ENCODE measurements at places on chromosomes 6 and 20.

- DNase-seq, result no peak
Observed at GRCh38 chr20:51463998-51464397, 78.5 kb downstream of the NFATC2 start.

DNA sequence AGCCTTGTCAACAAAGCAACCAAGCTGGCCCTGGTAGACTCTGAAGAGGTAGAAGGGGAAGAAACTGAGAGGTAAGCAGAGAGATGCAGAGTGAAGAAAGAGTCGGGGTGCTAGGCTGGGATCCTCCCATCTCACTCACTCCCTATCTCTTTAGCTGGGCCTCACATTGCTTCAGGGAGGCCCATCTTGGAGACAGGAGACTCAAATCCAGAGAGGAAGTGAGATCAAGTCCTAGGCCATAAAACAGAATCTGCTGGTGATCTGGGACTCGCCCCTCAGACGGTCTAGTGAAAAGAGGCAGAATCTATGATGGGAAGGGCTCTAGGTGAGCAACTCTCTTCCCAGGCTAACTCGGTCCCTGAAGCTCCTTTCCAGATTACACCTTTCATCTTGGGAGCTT lies 659 bp upstream of the GUCA1B start:
- DNase-seq, result no peak

GRCh38 chr20:52529826-52530225 lies 338.2 kb upstream of the ZFP64 start:
- DNase-seq, result no peak

- peak; percentile 59 for DNase-seq
Observed at GRCh38 chr6:164039954-164040375, 625.4 kb downstream of the QKI start.

GRCh38 chr6:69578361-69578890 lies 218.4 kb downstream of the LMBRD1 start:
- no peak for DNase-seq

DNA sequence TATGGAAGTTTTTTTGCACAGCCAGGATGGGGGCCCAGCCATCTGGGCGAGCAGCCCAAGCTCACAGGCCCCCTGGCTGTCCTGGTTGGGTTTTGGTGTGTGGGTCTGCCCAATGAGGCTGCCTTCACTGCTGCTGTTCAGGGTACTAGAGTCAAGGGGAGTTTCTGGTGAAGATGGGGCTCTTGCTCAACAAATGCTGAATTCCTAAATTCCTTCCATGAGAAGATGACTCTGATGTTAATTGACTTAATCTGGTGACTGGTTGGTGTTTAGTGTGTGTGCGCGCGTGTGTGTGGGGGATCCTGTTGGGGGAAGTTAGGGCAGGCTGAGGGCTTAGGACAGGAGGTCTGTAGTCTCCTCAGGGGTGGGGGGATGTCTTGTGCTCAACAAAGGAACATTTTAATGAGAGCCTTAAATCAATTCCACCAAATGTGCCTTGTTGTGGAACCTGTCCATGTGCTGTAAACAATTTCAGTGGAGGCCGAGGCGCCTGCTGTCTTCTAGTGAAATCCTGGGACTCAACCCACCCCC lies 1.9 kb downstream of the PTK7 start:
- no peak for DNase-seq

GRCh38 chr6:105272786-105273185 lies 93.0 kb upstream of the POPDC3 start:
- no peak for DNase-seq

GRCh38 chr20:24682496-24682985 lies 213.1 kb downstream of the SYNDIG1 start:
- DNase-seq, result no peak

DNA sequence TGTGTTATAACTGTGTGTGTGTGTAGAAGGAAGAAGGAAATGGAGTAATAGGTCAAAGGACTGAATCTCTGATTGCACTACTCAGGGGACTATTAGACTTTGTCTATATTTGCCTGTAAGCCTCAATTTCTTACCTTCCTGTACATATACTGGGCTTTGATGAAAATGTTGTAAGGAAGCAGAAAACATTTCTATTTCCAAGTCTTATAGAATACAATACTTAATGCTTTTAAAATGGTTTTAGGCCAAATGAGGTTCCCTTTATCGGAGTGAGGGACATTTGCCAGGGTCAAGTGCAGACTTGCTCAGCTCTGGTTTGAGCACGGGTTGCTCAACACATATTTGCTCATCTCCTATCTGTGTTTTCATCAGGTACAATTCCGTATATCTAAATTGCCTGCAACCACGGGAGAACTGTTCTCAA lies 28.3 kb downstream of the MEP1A start:
- no peak for DNase-seq

- no peak for DNase-seq
Observed at GRCh38 chr6:133894795-133895358, 6.0 kb downstream of the TCF21 start.

DNA sequence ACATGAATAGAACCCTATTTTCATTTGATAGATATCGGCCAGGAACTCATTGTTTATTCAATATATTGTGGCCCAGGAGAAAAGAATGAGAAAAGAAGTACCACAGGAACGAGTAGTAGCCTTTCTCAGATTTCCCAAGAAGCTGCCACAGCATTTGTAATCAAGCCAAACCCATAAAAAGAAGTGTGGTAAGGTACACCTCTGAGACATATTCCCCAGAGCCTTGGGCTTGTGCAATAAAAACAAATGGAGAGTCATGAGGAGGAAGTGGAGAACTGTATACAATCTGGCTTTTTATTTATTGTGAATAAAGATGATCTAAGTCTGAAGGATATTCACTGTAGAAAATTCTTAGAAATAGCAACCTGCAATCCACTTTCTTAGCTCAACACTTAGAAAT lies 36.7 kb downstream of the KIF6 start:
- no peak for DNase-seq

- no peak for DNase-seq
Observed at GRCh38 chr20:57316795-57317201, 12.8 kb upstream of the SPO11 start.

DNA sequence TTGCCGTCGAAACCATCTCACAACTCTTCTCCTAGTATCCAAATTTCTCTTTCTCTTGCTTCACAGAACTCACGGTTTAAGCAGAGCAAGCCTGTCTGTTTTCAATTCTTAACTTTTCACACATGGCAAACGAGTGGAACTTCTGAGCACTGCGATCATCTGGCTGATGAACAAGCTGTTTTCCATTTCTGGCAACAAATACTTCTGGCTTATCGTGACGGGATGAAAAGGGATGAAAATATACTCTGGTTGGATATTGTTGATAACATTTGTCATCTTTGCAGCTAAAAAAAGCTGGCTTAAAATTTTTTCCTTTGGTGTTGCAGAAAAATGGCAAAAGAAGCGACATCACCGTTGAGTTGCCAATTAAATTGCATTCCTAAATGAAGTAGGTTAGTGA lies 515.2 kb upstream of the JARID2 start:
- DNase-seq, result no peak

- no peak for DNase-seq
Observed at GRCh38 chr20:56372850-56373249, 14.1 kb downstream of the FAM210B start.

DNA sequence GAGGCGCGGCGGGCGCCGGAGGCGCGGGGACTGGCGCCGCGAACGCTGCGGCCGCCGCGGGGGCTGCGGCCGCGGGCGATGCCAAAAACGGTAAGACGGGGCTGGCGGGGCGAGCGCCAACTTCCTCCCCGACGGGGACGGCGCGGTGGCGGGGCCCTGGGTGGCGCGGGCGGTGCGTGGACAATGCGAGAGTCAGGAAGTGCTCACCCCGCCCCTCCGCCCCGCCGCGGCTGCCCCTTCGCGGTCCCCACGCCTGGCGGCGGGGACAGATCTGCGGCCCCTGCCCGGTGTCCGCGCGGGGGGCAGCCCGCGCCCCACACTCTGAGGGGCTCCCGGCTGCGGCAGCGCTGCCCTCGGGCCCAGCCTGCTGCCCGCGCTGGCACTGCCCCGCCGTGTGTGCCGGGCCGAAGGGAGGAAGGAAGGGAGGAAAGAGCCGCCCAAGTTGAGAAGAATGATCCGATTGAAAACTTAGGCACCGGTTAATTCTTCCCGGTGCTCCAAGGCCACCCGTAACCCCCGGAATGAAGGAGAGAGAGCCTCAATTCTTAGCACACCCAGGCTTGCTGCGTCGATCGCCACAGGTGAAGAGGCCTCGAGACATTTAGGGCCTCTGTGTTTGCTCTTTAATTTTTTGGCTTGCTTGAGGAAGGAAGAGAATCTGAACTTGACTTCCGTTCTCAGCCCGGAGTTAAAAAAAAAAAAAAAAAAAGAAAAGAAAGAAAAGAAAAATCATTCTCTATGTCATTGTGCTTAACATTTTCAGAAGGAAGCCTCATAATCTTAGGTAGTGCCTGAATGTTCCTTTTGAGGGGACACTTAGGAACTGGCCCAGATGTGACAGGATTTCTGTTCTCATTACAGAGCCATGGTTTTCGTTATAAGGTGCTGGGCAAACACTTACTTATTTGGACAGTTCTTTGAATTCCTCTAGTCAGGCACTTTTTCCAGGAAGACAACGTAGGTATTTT lies 982 bp downstream of the HECA start:
- DNase-seq, result peak; percentile 64

DNA sequence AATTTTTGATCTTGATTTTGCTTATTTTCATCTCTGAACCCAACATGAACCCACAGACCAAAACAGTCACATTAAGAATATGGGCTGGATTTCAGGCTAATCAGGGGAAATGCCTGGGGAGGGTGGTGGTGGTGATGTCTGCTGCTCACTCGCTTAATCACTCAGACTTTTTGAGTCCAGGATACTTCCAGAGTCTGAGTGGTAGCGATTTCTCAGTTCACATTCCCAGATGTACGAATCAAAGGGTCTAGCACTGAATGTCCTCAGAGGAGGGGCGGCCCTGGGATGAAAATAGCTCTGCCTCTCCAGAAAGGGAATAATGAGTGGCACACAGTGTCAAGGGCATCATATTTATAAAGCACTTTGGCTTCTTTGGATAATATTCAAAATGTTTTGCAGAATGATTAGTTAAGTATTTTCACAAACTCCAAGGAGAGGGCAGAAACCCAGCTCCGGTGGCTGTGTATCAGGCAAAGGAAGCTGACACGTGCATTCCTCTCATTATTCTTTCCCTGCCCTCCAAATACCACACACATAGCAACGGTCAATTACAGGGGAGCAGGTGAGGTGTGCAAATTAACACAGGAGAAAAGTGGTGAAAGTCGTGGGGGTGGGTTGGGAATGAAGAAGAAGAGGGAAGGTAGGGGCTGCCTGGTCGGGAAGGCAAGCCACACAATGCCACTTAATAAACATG lies 345.2 kb upstream of the RSPO3 start:
- no peak for DNase-seq

DNA sequence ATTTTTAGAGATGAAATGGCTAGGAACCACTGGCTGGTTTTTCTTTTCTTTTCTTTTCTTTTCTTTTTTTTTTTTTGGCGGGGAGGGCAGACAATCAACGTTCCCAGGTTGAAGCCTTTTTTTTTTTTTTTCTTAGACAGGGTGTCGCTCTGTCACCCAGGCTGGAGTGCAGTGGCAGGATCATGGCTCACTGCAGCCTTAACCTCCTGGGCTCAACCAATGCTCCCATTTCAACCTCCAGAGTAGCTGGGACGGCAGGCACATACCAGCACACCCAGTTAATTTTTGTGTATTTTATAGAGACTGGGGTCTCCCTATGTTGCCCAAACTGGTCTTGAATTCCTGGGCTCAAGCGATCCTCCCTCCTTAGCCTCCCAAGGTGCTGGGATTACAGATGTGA lies 18.8 kb upstream of the ITCH start:
- no peak for DNase-seq

- no peak for DNase-seq
Observed at GRCh38 chr6:138434925-138435324, 30.9 kb downstream of the HEBP2 start.

GRCh38 chr6:123640567-123641187 lies 3.9 kb upstream of the TRDN start:
- DNase-seq, result no peak

GRCh38 chr6:116011520-116011919 lies 49.2 kb downstream of the FRK start:
- no peak for DNase-seq

- DNase-seq, result no peak
Observed at GRCh38 chr6:16450821-16451220, 212.4 kb downstream of the GMPR start.

- no peak for DNase-seq
Observed at GRCh38 chr6:126337323-126337722, 2.6 kb upstream of the CENPW start.

GRCh38 chr6:434051-434705 lies 42.6 kb downstream of the IRF4 start:
- no peak for DNase-seq

GRCh38 chr6:106453756-106454367 lies 93.3 kb downstream of the CRYBG1 start:
- DNase-seq, result no peak

- DNase-seq, result no peak
Observed at GRCh38 chr20:11467436-11467835, 450.3 kb upstream of the BTBD3 start.

GRCh38 chr20:18057101-18057993 lies at the start of gene OVOL2:
Gene OVOL2 (minus strand): TSS chr20:18057916. CDS start chr20:18057634, 282 bp downstream.
- DNase-seq, result no peak

- no peak for DNase-seq
Observed at GRCh38 chr6:17700421-17701416, 6.0 kb downstream of the NUP153 start.

DNA sequence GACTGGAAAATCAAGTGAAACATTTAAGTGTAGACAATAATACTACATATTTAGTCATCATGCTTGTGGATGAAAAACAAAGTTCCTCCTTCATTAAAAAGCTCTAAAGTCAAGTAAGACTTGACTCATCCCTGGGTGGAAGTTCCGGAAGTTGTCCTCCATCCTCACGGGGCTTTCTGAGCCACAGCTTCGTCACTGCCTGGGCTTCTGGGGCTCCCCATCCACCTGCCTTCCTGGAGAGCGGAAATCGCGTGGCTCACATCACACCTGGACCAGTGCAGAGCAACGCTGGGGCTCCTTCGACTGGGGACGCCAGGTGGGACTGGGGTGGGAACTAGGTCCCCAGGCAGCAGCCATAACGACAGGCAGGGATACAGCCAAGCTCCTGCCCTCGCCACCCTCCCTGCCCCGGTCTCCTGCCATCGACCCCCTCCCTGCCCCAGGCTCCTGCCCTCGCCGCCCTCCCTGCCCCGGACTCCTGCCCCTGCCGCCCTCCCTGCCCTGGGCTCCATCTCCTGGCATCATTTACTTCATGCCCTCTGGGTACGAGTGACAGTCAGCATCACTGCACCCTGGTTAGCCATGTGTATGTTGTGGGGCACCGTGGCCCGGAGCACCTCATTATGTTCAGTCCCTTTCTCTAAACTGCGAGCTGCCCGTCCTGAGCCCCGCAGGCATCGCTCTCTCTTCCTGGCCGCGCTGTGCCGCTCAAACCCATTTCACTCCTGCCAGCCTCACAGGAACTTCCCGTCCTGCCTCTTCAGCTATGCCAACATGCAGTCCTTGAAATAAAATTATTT lies 12.9 kb downstream of the THBS2 start:
- DNase-seq, result no peak

GRCh38 chr6:90701146-90701781 lies 114.4 kb upstream of the MAP3K7 start:
- no peak for DNase-seq
